ENCODE measurements at places on chromosomes 1 and 21. TPM values are rescaled to one million over a fixed set of nuclear protein-coding genes. Genes with fewer than 3 reads are reported as not detected.
A peak's percentile ranks its signal among the peaks of the same experiment; 100 is the strongest.

GRHL3 gene
- total RNA-seq, result 8.1 TPM

HNRNPCL2 gene
- not detected for total RNA-seq

LCE2B gene
- total RNA-seq, result 3.2 TPM

RCSD1 gene
- 2.8 TPM for total RNA-seq

S100A7 gene
- not detected for total RNA-seq

EDARADD gene
- 12.8 TPM for total RNA-seq

NCAM2 gene
- 1.1 TPM for total RNA-seq

FNBP1L gene
- total RNA-seq, result 41.1 TPM

GRCh38 chr1:203638950-203639349, 12.3 kb downstream of the ATP2B4 start:
- H3K4me3 ChIP-seq, result no peak overlapping the region
- no peaks in the 10 kb centered on the region for H3K4me1 ChIP-seq
- no peak for DNase-seq
- no peaks in the 10 kb centered on the region for H3K27me3 ChIP-seq
- no peak overlapping the region for H3K27ac ChIP-seq

DNA sequence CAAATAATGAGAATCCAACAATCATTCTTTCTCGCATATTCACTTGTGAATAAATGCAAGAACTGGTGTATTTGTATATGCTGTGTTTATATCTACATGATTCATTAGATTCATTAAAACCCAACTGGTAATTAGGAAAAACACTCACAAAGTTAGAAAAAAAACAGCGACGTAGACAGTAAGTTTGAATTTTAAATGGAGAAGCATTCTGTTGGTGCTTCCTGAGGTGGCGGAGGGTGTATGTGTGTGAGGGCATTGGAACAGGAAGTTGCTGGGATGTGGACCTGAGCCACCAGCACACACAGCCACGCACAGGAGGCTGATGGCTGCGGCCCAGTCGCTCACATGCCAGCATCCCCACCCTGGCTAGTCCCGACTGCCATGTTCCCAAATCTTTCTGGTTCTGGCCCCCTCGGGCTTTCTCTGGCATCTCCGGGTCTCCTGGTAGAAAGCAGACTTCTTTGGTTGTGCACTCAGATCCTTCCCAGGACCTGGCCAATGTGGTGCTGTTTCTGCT, 121.6 kb upstream of the IRF2BP2 start:
- no peaks in the 10 kb centered on the region for H3K27me3 ChIP-seq
- H3K4me3 ChIP-seq, result no peak overlapping the region
- no peak for DNase-seq
- no peaks in the 10 kb centered on the region for H3K36me3 ChIP-seq

GRCh38 chr21:45806042-45806441, 162.5 kb downstream of the PCBP3 start:
- DNase-seq, result no peak
- no peaks in the 10 kb centered on the region for H3K27me3 ChIP-seq
- no peak overlapping the region for H3K4me3 ChIP-seq
- no peak overlapping the region for H3K27ac ChIP-seq

DNA sequence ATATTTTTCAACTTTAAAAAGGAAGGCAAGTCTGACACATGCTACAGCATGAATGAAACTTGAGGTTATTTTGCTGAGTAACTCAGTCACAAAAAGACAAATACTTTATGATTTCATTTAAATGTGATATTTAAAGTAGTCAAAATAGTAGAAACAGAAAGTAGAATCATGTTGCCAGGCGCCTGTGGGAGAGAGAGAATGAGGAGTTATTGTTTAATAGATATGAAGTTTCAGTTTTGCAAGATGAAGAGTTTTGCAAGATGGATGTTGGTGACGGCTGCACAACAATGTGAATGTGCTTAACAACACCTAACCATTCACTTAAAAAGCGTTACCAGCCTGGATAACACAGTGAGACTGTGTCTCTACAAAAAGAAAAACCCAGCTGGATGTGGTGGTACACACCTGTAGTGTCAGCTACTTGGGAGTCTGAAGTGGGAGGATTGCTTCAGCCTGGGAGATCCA, 20.7 kb upstream of the ATP1A1 start:
- no peak for DNase-seq
- no peaks in the 10 kb centered on the region for H3K36me3 ChIP-seq
- H3K27me3 ChIP-seq, result no peaks in the 10 kb centered on the region
- no peak overlapping the region for H3K27ac ChIP-seq
- H3K4me3 ChIP-seq, result no peak overlapping the region

- H3K4me3 ChIP-seq, result no peak overlapping the region
- H3K27me3 ChIP-seq, result peaks cover 3% of the 10 kb centered on the region
- DNase-seq, result peak; percentile 53
- no peaks in the 10 kb centered on the region for H3K36me3 ChIP-seq
- H3K4me1 ChIP-seq, result no peaks in the 10 kb centered on the region
- H3K27ac ChIP-seq, result no peak overlapping the region
These were observed 85.4 kb upstream of the OLIG2 start for GRCh38 chr21:32940079-32941014.

GRCh38 chr1:204733869-204734596, 48.5 kb upstream of the LRRN2 start:
- no peaks in the 10 kb centered on the region for H3K27me3 ChIP-seq
- no peak overlapping the region for H3K27ac ChIP-seq
- H3K36me3 ChIP-seq, result no peaks in the 10 kb centered on the region
- no peak overlapping the region for H3K4me3 ChIP-seq
- H3K4me1 ChIP-seq, result no peaks in the 10 kb centered on the region
- no peak for DNase-seq

DNA sequence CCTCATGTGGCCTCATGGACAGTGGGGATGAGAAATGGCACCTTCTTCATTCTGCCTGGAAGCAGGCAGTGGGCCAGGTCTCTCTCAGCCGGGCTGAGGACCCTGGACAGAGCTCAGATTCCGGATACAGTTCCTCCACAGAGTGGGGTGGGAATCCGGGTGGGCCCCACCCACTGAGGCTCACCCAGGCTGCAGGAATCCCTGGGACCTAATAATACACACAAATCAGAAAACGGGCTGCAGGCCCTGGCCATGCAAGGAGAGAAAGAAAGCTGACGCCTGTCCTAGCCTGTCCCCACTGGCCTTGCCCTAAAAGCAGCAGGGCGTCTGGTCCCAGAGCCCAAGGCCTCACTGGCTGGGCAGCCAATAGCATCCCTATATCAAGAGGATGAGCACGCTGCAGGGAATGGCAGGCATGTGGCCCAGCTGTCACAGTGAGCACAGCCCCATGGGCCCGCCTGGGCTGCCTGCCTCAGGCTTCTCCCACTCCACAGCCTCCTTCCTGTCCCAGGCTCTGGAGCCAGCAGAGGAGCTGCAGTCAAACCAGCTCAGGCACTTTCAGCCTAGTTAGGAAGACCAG, 25.3 kb downstream of the ACTA1 start:
- H3K36me3 ChIP-seq, result no peaks in the 10 kb centered on the region
- no peak overlapping the region for H3K4me3 ChIP-seq
- no peaks in the 10 kb centered on the region for H3K27me3 ChIP-seq
- no peak overlapping the region for H3K27ac ChIP-seq
- DNase-seq, result no peak

DNA sequence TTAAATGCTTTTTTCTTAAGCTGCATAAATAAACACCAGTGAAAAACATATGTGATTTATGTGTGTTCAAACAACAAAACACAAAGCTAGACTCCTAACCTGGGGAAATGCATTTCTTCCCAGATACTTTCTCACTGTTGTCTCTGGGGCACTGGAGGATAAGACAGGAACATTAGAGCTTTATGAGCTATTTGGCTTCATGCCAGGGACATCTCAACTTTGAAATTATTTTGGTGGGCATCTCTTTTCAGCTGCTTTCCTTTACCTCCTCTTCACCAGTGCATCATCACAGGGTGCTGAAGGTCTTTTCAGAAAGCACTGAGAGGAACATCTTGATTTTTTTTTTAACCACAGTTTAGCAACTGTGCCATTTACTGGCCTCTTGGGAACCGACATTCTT, 212.9 kb downstream of the DNM3 start:
- H3K27me3 ChIP-seq, result no peaks in the 10 kb centered on the region
- no peak overlapping the region for H3K27ac ChIP-seq
- H3K4me1 ChIP-seq, result no peaks in the 10 kb centered on the region
- no peaks in the 10 kb centered on the region for H3K36me3 ChIP-seq
- H3K4me3 ChIP-seq, result no peak overlapping the region
- DNase-seq, result no peak

- no peak overlapping the region for H3K4me3 ChIP-seq
- DNase-seq, result no peak
- no peak overlapping the region for H3K27ac ChIP-seq
These were observed 39.9 kb upstream of the TSPAN2 start for GRCh38 chr1:115129071-115129640.

DNA sequence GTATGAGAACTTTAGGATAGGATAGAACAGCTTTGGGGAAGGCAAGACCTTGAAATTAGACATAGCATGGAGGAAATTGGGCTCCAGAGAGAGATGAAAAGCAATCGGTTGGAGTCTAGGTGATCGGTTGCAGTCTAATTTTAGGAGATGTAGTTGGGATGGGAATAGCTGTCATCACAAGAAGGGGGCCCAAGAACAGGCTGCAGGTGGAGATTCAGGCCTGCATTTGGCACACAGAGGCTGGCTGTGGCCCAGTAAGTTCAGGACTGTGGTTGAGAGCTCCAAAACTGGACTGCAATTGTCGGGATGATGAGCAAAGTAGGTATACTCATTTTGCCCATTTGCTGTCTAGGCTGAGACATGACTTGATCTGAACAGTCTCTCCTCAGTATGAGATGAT, 301.3 kb upstream of the B3GALT2 start:
- H3K27ac ChIP-seq, result no peak overlapping the region
- H3K4me1 ChIP-seq, result no peaks in the 10 kb centered on the region
- no peak for DNase-seq

GRCh38 chr1:153422450-153423068, 6.2 kb downstream of the S100A7A start:
- no peak overlapping the region for H3K4me3 ChIP-seq
- no peaks in the 10 kb centered on the region for H3K36me3 ChIP-seq
- H3K27ac ChIP-seq, result no peak overlapping the region
- H3K4me1 ChIP-seq, result no peaks in the 10 kb centered on the region
- no peaks in the 10 kb centered on the region for H3K27me3 ChIP-seq
- peak; percentile 46 for DNase-seq

DNA sequence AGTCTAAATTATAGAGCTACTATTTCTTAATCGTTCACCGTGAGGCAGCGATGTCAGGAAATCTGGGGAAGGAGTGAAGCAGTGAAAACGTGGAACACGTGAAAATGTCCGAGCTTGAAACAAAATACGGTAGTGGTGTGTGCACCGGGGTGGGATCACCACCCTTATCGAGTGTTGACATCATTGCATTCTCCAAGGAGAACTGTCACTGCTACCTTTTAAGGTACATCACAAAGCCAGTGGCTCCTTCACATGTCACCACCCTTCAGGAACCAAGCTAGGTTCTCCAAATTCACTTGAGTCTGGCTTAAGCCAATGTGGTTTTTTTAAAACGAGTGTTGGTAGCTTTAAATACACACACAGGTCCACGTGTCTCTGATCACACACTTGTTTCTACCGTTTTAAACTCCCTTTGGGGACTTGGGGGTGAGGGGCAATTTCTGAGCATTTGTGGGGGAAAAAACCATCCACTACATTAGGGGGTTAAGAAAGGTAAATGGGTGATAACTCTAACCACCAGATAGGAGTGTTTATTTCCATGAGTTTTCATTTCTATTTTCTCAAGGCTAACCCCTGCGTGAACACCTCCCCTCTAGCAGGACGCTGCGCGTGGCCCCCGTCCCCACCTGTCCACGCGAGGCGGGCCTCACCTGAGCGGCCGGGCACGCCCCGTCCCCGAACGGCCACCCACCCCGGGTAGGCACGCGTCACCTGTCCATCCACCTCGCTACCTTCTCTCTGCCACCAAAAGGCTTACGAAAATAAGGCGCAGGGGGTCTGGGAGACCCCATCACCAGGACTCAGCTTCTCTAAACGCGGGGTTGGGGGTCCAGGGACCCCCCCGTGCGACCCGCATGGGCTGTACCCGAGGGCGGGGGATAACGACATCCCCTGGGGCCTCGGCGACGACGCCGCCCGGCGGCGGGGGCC, 978 bp downstream of the PRDM15 start:
- H3K4me3 ChIP-seq, result peak overlapping the region; percentile 66
- H3K27ac ChIP-seq, result peak overlapping the region; percentile 64
- no peaks in the 10 kb centered on the region for H3K27me3 ChIP-seq
- no peaks in the 10 kb centered on the region for H3K4me1 ChIP-seq
- DNase-seq, result no peak
- no peaks in the 10 kb centered on the region for H3K36me3 ChIP-seq

DNA sequence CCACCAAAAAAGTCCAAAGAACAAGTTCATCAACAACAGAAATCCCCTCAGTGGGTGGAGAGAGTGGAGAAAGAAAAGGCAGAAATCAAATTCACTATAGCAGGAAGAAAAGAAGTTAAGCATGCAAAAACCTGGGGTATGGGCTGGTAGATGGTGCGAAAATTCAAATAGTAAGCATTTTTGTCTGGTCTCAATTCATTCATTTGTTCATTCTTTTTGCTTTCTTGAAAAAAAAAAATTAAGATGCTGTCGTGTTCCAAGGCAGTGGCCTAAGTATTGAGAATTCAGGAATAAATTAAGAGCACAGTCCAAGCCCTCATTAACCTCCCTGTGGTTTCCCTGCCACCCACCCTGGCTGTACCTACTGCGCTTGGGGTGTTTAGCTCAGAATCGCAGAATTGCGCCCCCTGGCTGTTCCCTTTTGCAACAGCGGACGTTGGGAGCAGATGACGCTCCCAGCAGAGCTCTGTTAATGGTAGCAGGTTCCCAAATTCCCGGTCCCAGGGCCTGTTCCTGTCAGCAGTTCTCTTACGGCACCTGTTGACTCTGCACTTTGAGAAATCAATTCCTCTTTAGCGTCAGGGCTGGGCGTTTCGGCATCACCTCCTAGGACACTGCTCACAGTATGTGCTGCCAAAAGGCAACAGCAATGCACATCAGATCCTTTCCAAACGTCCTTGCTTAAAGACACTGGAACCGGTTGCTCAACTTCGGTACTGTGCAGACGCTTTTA, 34.0 kb upstream of the SSX2IP start:
- H3K27me3 ChIP-seq, result no peaks in the 10 kb centered on the region
- H3K36me3 ChIP-seq, result no peaks in the 10 kb centered on the region
- H3K27ac ChIP-seq, result no peak overlapping the region
- no peak for DNase-seq

DNA sequence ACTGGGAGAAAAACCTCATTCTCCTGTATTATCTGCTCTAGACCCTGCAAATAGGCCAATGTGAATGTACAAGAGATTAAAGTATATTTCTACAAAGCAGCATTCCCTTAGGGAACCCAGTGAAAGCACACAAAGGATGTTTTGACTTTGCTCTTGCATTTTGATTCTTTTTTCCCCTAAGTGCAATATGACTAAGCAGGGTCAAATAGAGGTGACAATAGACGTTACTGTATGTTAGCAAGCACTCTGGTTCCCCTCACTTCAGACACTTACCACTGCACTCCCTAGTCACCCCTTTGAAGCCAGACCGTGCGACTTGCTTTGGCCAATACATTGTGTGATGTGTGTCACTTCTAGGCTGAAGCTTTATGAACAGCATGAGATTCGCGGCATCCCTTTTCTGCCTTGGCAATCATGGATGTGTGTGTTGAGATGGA, 209.7 kb downstream of the RHOU start:
- no peak overlapping the region for H3K27ac ChIP-seq
- no peaks in the 10 kb centered on the region for H3K4me1 ChIP-seq
- DNase-seq, result no peak
- H3K4me3 ChIP-seq, result no peak overlapping the region
- no peaks in the 10 kb centered on the region for H3K36me3 ChIP-seq
- no peaks in the 10 kb centered on the region for H3K27me3 ChIP-seq

- H3K27me3 ChIP-seq, result no peaks in the 10 kb centered on the region
- H3K4me1 ChIP-seq, result no peaks in the 10 kb centered on the region
- no peak for DNase-seq
- H3K27ac ChIP-seq, result no peak overlapping the region
These were observed 624.2 kb downstream of the PLPP3 start for GRCh38 chr1:55955016-55955621.

- H3K4me3 ChIP-seq, result no peak overlapping the region
- H3K4me1 ChIP-seq, result no peaks in the 10 kb centered on the region
- H3K36me3 ChIP-seq, result no peaks in the 10 kb centered on the region
- no peaks in the 10 kb centered on the region for H3K27me3 ChIP-seq
These were observed 18.9 kb downstream of the ARHGEF16 start for GRCh38 chr1:3473381-3473844.

Data from prostate gland (tissue), 2 donors.